Stimulated activated CD8-positive, alpha-beta memory T cell treated with anti-CD3 and anti-CD28 coated beads, Interleukin-7, amount 100 ng/mL, for 1 hour (primary cell): ENCODE measurements at places on chromosomes 3 and 15.

GRCh38 chr3:166367947-166368533 is 530.8 kb upstream of the BCHE start:
- DNase-seq: no peak

DNA sequence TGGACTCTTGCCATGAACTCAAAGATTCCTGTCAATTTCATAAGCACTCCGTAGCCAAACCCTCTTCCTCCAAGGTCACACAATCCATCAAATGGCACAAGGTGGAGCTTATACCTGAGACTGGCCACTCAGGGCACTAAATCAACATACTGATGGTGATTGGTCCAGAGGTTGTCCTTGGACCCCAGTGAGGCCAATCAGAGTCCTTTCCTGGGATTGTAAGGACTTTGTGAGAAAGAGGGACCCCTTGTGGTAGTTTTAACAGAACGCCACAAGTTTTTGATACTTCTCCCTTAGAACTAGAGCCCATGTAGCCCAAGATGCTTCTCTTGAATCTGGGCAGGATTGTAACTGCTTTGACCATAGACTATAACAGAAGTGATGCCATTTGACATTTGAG is 44.4 kb upstream of the LARS2 start:
- no peak for DNase-seq

DNA sequence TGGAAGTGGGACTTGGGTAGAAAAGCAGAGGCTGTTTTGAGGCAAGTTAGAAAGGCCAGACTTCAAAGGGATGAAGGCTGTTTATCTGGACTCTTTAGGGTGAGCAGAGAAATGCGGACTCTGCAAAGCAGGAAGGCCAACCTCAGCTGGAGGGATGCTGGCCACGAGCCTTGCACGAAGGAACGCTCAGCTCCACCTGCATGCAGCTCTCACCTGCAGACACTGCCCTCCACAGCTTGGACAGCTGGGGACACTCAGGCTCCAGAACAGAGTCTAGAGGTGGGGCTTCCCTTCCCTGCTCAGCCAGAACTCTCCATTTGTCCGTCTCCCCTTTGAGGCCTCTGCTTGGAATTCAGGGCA is 229.7 kb downstream of the ADAMTS17 start:
- DNase-seq: no peak

DNA sequence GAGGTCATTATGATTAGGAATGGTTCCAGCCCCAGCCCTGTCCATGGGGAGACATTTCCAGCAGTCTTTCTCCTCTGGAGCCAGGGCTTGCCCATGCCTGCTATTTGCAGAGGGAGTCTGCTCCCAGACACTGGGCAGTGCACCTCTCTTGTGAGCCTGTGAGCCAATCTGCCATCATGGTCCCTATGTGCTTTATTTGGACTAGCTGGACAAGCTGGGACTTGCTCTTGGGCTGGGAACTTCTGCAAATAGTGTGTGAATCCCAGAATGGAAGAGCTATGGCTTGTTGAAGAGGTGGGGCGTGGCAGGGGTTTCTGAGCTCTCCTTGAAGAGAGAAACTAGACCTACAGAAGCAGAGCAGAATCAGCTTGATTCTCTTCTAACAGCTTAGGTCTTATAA is 53.7 kb upstream of the KY start:
- DNase-seq: no peak

- DNase-seq: no peak
Observed at GRCh38 chr15:25717457-25718168, 145.5 kb downstream of the ATP10A start.

DNA sequence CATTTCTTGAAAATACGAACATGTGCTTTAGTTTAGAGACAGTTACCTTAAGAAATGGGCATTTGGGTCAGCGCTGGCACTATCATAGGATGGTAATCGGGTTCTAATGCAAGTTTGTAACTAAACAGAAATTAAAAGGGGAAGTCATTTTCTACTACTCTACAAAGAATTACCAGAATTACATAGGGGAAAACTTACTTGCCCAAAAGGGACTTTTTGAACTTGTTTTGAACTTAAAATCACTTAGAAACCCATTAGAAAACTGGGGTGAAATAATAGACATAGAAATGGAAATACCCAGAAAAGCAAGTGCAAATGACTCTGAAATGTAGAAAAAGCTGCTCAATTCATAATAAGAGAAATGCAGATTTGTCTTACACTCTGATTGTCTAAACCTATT is 44.9 kb downstream of the SPATA16 start:
- no peak for DNase-seq

DNA sequence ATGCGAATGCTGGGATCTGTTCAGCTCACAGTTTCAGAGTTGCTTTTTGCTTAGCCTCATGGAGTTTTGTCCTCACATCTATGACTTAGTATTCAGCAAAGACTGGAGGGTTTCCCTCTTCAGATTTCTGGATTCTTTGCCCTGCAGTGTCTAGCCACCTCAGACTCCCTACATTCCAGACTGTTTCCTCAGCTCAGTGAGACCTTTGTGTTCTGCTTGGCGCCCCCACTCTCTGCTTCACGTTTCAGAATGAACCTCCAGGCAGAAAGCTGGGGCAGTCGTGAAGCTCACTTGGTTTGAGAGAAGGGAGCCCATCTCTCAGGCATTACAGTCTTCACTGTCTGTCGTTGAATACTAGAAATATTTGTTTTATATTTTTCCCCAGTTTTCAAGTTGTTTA is 118.1 kb downstream of the CACNA1D start:
- no peak for DNase-seq

DNA sequence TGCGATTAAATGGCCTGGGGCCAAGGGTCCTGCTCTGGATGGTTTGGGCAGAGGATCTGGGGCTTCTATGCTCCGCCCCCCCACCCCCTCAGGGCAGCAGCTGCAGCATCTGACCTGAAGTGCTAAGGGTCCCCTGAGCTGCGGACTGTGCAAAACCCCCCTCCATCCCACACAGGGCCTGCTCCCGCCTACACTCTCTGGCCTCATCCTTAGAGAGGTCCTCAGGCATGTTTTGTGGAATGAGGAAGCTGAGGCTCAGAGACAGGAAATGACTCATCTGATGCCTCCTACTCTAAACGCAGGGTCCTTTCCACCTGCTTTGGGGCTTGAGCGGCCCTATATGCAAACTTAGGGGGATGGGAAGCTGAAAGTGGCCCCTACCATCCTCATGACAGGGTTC is 59.5 kb upstream of the CTSH start:
- no peak for DNase-seq

DNA sequence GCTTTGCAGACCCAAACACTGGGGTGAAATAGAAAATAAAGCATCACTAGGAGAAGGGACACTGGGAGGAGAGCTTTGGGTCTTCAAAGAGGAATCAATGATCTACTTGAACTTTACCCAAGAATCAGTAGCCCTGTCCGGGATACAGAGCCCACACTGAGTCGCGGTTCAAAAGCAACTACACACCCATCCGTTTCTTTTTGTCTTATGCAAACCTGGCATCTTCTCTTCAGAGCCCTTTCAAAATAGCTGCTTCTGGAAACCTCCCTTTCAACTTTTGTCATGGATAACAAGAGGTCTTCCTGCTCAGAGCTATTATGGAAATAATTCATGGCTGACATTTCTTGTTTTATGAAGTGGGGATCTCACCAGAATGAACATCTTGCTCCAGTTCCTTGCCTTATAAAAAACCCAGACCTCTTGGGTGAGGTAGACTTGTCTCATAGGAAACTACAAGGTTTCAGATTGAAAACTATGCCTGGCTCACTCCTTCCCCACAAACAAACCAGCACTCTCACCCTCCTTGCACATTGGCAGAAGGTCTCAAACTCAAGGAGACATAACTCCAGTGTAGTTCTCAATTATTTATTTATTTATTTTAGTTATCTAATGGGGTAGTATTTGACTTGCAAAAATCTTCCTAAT is 115.1 kb upstream of the ARHGEF3 start:
- no peak for DNase-seq

DNA sequence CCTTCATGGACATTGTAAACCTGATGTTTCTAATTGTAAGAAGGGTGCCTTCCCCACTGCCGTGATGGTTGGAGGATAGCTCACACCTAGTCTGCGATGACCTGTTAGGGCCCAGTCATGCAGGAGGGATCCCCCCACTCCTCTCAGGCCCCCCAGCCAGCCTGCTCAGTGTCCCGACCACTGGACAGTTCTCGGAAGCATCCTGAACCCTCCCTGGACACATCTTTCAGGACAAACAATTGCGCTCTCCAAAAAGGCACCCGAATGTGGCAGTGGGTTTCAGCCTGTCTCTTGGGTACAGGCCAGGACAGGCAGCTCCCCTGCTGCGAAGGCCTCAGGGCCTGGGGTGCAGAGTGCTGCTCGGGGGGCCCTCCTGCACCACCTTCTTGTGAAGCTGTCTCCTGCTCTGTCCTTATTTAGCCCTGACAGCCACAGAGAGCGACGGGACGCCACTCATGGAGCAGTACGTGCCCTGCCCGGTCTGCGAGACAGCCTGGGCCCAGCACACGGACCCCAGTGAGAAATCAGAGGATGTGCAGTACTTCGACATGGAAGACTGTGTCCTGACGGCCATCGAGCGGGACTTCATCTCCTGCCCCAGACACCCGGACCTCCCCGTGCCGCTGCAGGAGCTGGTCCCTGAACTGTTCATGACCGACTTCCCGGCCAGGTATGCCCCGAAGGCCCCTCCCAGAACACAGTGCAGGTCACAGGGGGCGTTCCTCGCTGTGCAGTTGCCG is 132.3 kb downstream of the LRRK1 start:
- no peak for DNase-seq
